ENCODE measurements at places on chromosomes 6 and 20. TPM values are rescaled to one million over a fixed set of nuclear protein-coding genes. Genes with fewer than 3 reads are reported as not detected.

The PARD6B gene
- total RNA-seq = 3.2 TPM

GRCh38 chr6:74705451-74705850 lies 500.4 kb downstream of the COL12A1 start:
- DNase-seq = no peak

The HLA-DOB gene
- total RNA-seq = 0.24 TPM

The DZANK1 gene
- total RNA-seq = 0.92 TPM

- no peak for DNase-seq
Observed at GRCh38 chr6:37648465-37649330, 49.0 kb downstream of the MDGA1 start.

GRCh38 chr6:165663736-165664558 lies 906 bp upstream of the PDE10A start:
- DNase-seq = no peak

The EFCAB8 gene
- not detected for total RNA-seq

GRCh38 chr6:129504456-129504855 lies 205.5 kb downstream of the ARHGAP18 start:
- no peak for DNase-seq

- no peak for DNase-seq
Observed at GRCh38 chr6:49919261-49919660, 44.7 kb downstream of the DEFB114 start.

The TTBK1 gene
- 0.24 TPM for total RNA-seq

GRCh38 chr20:62900692-62901584 lies 25.4 kb downstream of the DIDO1 start:
- DNase-seq = no peak

DNA sequence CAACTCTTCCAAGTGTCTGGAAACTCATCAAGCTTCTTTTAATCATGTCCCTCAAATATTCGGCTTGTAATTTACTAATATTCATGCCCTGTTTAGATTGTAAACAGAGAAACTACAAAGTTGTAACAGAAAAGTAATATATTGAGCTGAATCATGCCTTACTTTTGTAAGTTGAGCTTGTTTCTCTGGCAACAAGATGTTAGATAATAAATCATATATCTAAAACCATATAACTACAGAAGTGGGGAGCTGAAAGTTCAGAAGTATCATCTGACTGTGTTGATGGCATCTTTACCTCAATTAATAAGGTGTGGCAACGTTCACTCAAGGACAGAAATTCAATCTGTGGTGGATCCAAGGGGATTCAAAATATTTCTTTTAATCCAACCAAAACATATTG lies 263.9 kb downstream of the PLCB1 start:
- DNase-seq = no peak

The TOX2 gene
- total RNA-seq = 0.73 TPM

DNA sequence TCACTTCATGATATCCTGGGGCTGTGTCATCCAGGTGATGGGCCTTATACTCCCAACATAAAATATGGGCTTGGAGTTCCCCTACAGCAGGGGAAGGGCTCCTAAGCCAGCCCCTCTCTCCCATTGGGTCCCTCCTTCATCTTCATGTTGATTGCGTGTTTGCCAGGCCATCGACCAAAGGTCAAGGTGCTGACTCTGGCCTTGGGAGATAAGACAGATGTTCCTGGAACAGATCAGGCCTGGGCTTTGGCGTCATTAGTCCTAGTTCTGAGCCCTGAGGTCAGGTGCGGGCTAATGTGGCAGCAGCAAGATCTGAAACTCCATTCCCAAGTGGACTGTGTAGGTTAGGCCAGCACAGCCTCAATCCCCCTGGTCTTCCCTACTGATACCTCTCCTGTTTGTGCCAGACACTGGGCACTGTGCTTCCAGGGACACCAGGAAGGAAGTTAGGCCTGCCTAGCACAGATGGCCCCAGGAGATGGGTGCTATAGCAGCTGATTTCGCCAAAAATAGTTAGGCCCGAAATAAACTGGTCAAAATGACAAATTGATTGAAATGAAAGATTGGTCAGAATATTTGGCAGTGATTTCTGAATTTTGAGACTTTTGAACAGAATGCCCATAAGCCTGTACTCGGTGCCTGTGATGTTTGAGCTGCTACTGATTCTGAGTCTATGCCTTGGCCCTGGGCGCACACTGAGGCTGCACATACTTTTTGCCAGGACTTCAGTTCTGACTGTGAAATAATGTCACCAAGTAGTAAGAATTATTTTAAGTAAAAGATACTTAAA lies 28.8 kb downstream of the EPB41L1 start:
- DNase-seq = no peak

Measured in left cardiac atrium (tissue), 4 donors.